Ecto neural progenitor cell (in vitro differentiated cells): ENCODE measurements at places on chromosomes 5 and 9.

DNA sequence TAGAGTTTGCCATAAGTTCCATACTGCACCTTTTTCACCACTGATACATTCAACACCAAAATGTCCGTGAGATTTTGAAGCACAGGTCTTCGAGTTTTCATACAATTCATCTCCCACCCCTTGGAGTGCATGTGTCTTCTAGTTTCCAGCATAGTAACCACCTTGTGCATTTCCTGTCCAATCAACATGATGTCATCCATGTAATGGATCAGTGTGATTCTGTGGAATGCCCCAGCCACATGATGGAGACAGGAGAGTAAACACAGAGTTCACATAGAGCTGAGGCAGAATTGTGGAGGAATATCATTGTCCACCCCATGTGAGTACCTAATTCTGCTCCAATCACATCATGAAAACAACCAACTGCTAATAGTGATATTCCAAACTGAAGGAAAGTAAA is 441.5 kb upstream of the CDH6 start:
- DNase-seq, result no peak

GRCh38 chr9:75909776-75910175 is 19.3 kb downstream of the PCSK5 start:
- DNase-seq, result no peak

- DNase-seq, result no peak
Observed at GRCh38 chr5:143229896-143230675, 173.4 kb downstream of the NR3C1 start.

- no peak for DNase-seq
Observed at GRCh38 chr9:99326917-99327189, 104.8 kb downstream of the SEC61B start.

- DNase-seq, result no peak
Observed at GRCh38 chr9:136225366-136225747, 20.3 kb downstream of the QSOX2 start.
